ENCODE measurements at places on chromosomes 11 and 22.

GRCh38 chr11:45275828-45276227 lies 10.3 kb downstream of the SYT13 start:
- DNase-seq = no peak

DNA sequence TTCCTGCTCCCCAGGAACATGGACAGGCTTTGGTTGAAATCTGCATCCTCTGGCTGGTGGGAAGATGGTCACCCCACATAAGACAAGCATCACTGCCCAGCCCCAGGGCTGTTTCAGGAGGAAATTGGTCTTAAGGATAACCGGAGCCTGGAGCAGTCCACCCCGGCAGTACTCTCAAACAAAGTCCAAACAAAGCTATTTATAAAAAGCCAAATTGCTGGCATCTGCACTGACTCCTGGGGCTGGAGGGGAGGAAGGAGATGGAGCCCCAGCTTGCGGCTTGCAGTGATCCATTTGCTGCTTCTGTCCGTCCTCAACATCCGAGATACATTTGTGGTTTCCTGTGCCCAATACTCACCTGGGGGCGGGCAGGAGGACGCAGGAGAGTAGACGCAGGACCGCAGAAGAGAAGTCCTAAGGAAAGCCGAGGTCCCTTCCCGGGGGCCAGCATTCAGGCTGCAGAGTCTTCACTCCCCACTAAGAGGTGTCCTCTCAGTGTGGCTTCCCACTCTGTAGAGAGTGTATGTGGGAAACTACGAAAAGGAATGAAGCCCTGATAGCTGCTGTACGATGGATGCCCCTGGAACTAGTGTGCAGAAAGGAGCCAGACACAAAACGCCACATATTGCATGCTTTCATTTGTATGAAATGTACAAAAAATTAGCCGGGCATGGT lies 107.3 kb upstream of the FGF3 start:
- no peak for DNase-seq

GRCh38 chr22:18066181-18066859 lies 11.5 kb upstream of the PEX26 start:
- no peak for DNase-seq

GRCh38 chr11:82895437-82896091 lies 4.7 kb downstream of the PRCP start:
- no peak for DNase-seq

- DNase-seq = no peak
These were observed 53.7 kb upstream of the DEPDC7 start for GRCh38 chr11:32962016-32962415.

DNA sequence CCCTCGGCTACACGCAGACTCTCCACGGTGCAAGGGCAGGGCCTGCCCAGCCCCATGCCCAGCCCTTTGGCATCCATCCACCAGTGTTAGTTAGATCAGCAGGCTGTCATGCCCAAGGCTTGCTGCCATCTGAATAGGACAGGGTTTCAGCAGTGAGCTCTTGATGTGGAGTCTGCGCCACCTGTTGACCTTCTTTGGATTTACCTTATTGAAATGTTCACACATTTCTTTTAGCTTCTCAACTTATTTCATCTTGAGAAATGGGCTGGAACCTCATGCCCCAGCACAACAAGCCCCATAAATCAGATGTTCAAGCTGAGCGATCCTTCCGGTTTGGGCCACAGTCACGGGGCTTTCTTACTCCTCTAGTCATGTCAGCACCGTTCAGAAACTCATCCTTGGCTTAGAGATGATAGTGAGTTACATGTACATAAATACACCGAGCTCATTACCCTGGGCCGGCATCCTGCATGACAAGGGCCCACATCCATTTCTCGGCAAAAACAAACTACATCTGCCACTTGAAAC lies 61.7 kb downstream of the PARVB start:
- DNase-seq = no peak

- DNase-seq = no peak
These were observed 67.4 kb downstream of the SWAP70 start for GRCh38 chr11:9731256-9731655.

DNA sequence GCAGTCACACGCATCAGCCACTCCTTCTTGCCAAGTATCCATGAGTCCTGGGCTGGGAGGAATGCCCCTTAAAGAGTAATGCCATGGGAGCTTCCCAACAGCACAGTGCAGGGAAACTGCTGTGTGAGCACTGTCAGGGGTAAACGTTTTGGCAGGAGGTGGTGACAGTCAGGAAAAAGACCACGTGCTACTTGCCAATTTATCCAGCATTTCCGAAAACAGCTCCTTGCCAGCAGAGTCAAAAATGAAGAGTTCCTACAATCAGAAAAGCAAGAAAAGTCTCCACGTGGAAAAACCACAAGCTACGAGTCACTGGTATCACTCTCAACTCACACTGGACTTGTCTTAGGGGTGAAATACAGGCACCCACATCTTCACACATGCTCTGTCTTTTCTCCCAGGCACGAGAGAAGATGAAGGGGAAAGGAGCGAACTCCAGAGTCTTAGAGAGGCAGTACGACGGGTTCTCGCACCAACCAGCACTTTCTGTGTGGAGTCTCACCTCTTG lies 9.9 kb downstream of the IFT27 start:
- no peak for DNase-seq

DNA sequence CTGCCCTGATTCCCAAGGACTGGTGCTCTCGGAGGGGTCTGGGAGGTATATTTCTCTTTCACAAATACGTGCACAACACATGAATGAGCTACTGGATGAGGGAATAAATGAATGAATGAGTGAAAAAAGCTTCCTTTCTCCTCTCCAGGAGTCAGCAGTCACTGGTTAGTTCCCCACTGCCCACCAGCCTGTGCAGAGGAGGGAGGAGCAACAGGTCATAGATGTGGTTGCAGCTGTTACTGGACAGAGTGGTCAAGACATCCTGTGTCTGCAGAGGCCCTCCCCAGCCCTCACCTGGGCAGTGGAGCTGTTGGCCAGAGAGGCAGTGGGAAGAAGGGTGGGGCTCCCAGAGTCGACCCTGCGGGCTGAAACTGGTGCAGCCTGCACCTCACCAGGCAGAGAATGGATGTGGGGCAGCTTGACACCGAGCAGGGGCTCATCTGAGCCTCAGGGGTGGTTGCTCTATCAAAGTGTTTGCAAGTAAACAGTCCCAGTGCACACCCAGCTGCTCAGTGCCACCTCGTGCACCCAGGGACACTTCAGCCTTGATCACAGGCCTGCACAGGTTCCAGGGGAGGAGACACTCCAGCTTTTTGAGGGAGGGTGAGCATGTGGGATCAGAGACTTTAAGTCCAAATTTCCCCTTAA lies 1.4 kb upstream of the VPREB1 start:
- DNase-seq = no peak

- DNase-seq = no peak
These were observed 369.8 kb upstream of the CCDC90B start for GRCh38 chr11:83655976-83656375.

DNA sequence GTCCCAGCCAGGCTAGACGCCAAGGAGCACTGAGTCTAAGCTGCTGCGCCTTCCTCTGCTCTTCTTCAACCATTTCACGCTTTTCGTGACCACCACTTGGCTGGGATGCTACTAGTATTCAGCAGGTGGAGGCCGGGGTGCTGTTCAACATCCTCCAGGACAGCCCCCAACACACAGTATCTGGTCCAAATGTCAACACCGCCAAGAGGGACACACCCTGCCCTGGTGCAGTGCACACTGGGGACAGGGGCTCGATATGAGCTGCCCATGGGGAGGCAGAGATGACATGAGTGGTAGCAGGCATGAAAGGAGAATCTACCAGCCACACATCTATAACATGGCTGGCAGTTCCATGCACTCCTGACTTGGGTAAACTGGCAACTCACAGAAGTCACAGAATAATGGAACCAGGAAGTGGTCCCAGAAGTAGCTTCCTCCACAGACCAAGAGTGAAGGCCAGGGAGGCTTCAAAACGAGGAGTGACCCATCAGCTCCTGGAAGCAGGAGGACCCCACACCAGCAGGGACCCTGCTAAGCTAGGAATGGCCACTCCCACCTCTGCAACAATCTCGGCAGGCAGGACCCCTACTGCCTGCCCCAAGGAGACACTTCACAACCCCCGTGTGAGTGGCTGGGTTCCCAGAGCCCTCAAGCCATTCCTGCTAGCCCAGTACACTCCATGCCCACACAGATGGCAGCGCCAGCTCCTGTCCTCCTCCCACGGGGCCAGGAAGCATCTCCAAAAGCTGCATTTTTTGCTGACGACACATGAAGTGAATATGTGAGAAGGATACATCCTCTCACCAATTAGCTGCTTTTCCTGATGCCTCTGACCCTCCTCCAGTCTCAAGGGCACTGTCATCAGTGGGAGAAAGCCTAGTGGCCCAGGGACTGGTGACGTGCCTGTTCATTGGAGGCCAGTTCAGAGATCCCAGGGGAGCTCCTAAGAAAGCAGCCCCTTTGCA lies 78.8 kb downstream of the DGCR2 start:
- no peak for DNase-seq

GRCh38 chr22:43263645-43264514 lies 76.9 kb upstream of the TTLL12 start:
- no peak for DNase-seq

- DNase-seq = no peak
These were observed 12.9 kb upstream of the CAT start for GRCh38 chr11:34425867-34426266.

DNA sequence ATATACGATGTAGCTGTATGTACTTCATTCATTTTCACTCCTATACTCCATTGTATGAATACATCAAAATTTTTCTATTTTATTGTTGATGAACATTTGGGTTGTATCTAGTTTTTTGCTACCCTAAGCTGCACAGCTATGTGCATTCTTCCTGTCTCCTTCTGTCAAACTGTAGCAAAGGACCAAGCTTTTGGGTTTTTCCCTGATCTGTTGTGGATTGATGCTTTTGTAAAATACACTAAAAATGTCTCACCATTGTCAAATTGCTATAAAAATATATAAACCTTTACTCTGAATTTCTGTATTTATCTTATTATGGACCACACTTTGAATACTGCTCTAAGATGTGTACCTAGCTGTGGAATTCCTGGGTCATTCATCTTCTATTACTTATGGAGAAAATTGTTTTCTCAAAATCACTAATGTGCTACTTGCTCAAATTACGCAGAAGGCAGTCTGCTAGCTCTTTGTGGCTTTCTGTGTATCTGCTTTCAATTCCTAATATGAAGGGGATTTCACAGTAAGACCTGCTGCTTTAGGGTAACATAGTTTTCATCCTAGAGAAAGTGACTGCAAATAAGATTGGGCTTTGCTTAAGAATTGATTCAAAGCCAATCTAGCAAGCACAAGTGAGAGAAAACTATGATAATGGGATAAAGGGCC lies 123.4 kb downstream of the CYP2R1 start:
- no peak for DNase-seq

- no peak for DNase-seq
These were observed 351.3 kb downstream of the LARGE1 start for GRCh38 chr22:33569018-33569417.

- DNase-seq = no peak
These were observed 59.3 kb downstream of the BDNF start for GRCh38 chr11:27640954-27641353.

GRCh38 chr11:109112261-109112660 lies 309.7 kb upstream of the C11orf87 start:
- DNase-seq = no peak

All from NCI-H1417 treated with DMSO at 0.1 percent for 48 hours (cell line).